ENCODE measurements at places on chromosomes 11 and 22.

DNA sequence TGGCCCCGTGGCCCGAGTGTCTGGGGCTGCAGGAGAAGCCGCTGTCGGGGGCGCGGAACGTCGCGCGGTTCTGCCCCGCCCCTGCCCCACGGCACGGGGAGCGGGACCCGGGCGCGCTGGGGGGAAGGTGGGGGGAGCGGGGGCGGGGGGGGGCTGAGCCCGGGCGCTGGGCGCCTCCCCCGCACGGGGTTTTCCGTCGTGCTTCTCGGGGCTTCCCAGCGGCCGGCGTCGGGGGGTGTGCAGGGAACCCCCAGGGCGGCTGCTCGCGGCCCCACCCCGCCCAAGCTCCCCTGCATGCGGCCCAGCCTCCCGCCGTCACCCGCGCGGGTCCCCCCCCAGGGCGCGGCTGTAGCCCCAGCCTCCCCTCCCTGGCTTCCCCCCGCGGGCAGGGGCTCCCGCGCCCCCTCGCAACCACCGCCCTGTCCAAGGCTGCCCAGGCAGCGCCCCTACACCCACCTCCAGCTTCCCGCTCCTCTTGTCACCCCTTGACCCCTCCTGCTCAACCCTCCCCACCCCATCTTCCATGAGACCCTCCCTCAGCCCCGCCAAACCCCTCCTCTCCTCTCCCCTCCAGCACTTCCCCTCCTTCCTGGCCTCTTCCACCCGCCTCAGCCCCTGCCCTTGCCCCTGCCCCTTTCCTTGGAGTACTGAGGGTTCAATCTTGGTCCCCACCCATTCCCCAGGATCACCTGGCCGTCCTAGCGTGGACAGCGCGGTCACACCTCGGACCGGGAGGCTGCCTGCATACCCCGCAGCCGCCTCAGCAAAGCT lies 1.7 kb downstream of the IL17REL start:
- DNase-seq = peak; percentile 70

- DNase-seq = no peak
Measured at GRCh38 chr22:31956360-31956759, 12.0 kb downstream of the YWHAH start.

- no peak for DNase-seq
Measured at GRCh38 chr11:128133501-128133900, 453.9 kb downstream of the ETS1 start.

GRCh38 chr11:63670433-63671321 lies 499 bp downstream of the ATL3 start:
- no peak for DNase-seq

DNA sequence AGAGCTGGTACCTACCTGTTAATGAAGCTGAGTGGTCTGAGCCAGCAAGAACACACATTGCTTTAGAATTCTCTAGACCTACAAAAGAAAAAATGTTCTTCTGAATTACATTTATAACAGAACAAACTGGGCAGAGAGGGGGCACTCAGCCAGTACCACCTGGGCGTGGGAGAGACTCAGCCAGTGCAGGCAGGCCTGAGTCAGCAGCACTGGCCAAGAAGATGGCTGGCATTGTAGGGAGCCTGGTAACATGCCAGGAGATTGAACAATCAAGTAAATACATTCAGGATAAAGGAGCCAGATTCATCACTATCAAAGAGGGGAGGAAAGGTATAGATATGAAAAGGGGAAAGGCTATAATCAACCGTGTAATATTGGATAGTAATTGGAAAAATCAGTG lies 19.9 kb downstream of the SERGEF start:
- DNase-seq = no peak

DNA sequence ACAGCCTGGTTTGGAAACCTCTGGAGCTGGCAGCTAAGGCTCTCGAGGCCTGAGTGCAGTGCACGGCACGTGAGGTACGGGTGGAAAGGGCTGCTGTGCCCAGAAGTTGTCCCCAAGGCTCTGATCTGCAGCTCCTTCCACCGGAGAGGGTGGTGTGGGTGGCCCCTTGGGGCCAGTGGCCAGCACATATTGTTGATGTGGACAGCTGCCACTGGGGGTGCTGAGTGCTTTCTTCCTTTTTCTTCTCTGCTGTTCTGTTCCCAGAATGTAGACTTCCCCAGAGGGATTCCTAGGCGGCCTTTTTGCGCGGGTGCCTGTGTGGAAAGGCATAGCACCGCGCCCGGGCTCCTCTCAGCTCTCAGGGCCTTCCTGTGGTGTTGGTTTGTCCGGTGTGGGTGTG lies 1476.5 kb downstream of the TBC1D22A start:
- no peak for DNase-seq

DNA sequence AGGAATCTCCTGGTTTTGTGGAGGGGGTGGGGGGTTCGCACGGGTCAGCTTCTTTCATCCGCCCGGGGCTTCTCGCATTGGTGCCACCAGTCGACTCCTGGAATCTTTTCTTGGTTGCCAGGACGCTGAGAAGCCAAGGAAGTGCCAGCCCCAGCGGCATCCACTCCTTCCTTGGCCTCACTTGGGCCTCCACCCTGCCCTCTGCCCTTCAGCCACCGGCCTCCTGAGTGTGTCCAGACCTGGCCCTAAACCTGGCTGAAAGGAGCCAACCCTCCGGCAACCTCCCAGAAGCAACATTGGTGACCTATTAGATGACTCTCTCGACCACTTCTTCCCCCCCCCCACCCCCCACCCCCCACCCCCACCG lies 518 bp upstream of the GALNT18 start:
- DNase-seq = no peak

- DNase-seq = no peak
Measured at GRCh38 chr11:60960405-60960804, 8.4 kb upstream of the SLC15A3 start.

DNA sequence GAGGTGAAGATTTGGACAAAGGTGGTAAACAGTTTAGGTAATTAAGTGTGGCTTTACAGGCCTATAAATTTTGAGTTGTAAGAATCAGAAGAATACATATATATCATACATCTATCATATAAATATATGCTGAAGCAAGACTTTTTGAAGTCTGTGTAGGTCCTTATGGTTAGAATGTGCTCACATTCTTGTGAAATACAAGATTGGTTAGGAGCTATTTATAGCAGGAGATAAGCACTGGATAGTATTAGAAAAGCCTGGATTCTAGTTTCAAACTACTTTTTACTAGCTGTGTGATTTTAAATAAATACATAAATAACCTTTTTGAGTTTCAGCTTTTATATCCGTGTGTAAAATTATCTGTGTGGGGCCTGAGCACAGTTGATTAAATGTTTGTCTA lies 42.3 kb downstream of the ANKRD42 start:
- DNase-seq = no peak

DNA sequence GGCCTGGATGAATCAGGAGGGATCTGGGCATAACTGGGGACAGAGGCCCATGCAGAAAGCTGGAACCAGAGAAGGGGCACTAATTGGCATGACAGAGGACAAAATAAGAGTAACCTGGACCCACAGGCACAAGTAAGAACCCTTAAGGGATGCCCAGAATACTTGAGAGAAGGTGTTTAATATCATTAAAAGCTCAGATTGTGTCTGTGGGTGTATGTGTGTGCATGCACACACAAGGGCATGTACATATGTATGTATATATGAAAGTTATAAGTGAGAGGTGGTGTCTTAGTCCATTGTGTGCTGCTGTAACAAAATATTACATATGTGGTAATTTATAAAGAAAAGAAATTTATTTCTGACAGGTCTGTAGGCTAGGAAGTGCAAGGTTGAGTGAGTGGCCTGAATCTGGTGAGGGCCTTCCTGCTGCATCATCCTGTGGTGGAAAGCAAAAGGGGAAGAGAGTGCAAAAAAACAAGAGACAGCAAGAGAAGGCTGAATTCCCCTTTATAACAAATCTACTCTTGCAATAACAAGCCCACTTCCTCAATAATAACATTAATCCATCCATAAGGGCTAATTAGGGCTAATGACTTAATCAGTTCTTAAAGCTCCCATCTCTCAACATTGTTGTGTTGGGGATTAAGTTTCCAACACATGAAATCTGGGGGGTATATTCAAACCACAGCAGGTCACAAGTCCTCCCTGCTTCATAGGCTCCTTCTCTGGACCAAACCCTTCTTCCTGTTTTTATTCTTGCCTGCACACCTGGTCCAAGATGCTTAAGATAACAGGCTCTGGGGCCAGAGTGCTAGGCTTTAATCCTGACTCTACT lies 68.3 kb upstream of the POU2AF2 start:
- no peak for DNase-seq

- DNase-seq = peak; percentile 56
Measured at GRCh38 chr22:41780746-41781505, 19.6 kb upstream of the CCDC134 start.

GRCh38 chr11:71298761-71299181 lies 46.4 kb upstream of the SHANK2 start:
- no peak for DNase-seq

GRCh38 chr22:17833489-17833888 lies 59.2 kb upstream of the BID start:
- no peak for DNase-seq

- DNase-seq = no peak
Measured at GRCh38 chr11:130706572-130706971, 209.7 kb downstream of the SNX19 start.

GRCh38 chr22:36409056-36409455 lies 21.3 kb upstream of the MYH9 start:
- DNase-seq = no peak

- no peak for DNase-seq
Measured at GRCh38 chr11:20035701-20036601, 124.3 kb downstream of the DBX1 start.

- no peak for DNase-seq
Measured at GRCh38 chr11:83816572-83817187, 530.5 kb upstream of the CCDC90B start.

GRCh38 chr11:110968348-110969062 lies 256.3 kb upstream of the ARHGAP20 start:
- no peak for DNase-seq

DNA sequence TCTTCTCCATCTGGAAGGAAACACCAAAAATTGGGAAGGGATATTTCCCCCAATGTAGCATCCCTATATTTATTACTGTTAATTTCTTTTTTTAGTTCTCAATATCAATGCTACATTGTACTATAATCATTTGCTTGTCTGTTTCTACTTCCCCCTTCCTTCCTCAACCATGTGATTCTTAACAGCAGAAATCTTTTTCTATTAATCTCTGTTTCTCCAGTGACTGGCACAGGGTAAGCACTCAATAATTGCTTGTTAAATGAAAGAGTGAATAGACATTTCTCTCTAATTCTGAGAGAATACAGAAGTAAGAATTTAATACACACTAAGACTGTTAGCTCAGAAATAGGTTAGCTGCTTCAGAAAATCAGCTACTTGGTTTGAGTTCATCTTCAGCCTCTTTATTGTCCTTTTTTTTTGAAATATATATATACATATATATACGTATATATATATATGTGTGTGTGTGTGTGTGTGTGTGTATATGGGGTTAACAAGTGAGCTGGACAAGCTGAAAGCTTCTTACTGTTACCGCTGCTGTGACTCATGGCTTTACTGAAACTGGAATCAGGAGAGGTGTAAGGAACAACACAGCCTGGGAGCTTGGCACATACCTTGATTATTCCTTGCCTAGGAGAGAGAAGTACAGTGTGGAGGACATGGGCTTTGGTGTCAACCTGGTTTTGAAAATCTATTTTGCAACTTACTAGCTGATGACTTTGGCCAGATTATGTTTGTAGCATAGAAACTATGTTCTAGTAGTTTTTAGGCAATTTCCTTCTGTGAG lies 26.2 kb upstream of the PDE3B start:
- DNase-seq = no peak

GRCh38 chr11:13061294-13061990 lies 52.3 kb downstream of the RASSF10 start:
- no peak for DNase-seq

DNA sequence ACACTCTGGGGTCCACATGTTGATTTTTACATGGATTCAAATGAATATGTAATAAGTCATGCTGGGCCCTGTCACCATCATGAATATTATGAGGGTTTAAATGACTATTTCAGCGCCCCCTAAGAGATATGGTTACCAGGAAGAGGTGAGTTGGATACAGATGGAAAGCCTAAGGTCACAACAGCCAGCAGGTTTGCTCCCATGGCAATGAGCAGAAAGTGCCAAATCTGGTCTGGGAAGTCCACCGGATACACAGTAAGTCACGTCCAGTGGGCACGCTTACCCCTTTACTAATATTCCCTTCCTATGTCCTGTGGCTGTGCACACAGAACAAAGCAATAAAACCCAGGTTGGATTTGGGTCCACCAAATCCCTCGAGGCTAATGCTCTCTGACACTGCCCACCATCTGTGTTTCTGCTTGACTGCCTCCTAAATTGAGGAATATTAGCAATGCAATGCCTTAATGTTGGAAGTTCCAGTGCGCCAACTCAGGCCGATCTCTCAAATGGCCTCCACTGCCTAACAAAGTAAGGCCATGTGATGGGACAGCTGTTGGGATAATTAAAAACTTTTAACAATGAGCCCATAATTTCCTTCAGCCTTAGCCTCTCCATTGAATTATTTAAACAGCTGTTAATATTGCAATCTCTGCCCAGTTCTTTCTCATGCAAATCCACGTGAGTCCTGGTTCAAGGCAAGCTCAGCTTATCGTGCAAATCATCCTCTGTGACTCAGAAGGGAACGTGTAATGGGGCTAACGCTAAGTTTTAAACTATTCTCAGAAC lies 97.6 kb downstream of the SLC1A2 start:
- no peak for DNase-seq

DNA sequence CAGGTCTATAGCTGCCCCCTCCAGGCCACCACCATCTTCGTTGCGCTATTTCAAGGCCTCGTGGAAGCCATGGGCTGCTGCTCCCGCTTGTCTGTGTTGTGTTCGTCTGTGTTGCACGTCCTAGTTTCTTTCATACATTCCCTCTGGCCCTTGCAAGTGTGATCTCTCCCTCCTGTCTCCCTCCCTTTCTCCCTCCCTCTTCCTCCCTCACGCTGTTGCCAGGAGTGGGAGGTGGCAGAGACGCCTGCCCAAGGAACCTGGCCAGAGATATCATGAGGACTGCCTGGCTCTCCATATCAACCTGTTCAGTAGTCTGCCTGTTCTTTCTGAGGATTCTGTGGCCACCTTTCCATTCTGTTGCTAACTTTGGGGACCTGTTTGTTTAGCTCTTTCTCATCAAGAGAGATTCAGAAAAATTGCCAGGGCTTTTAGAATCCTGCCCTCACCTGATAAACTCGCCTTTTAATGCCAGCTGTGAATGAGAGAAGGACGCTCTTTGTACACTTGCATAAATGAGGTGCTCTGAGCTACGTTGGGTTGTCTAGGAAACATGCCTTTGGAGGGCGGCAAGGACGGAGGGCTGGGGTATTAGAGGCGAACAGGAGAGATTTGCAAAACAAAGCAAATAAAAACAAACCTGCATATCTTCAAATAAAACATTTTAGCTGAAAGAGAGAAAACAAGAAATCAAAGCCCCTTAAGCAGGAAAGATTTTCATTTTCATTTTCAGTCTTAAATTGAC lies 185.2 kb downstream of the TBC1D22A start:
- DNase-seq = no peak

DNA sequence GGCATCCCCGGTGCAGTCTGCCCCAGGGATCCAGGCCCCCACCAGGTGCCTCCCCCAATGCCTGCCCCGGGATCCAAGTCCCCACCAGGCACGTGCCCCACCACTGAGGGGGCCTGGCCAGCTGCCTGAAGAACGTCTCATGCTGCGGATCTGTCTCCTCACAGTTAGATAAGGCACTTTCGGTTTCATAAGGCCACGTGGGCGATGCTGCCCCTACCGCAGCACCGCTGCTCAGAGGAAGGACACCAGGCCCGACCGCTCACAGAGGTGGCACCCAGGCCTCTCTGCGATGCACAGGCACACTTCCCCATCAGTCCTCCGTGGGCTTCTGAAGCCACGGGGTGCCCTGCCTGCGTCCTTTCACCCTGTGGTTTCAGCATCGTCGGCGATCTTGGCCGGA lies 68.1 kb upstream of the BID start:
- no peak for DNase-seq

All from stimulated activated CD4-positive, alpha-beta T cell treated with anti-CD3 and anti-CD28 coated beads, TNF-alpha, amount 100 ng/mL, for 4 hours (primary cell).